ENCODE measurements at places on chromosomes 11 and 22.

DNA sequence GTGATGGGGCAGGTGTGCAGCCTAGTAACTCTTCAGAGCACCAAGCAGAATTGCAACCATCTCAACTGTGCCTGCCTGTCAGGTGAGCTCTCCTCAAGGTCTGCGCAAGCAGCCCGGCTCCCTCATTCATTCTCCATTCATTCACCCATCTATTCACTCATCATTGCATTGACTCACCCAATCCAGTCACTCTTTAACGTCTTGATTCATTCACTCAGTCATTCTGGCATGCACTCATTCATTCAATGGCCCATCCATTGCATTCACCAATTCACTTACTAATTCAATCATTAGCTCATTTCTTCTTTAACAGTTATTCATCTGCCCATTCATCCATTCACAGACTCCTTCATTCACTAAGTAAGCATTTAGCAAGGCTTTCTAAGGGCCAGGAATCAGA lies 111.8 kb downstream of the PDE2A start:
- DNase-seq = no peak

DNA sequence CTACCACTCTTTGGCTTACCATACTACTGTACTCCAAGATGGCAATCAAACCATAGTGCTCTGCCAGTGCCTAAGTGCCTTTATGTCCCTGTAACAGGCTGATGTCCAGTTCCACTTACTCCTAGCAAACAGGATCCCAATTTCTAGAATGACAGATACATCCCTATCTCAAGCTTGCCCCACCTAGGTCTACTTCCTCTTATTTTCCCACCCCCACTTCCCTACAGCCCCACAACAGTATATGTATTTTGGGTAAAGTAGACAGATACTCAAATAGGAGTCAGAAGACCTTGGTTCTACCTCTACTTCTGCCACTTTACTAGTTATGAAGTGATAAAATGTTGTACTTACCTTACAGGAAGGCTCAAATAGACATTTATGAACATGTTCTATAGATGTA lies 24.1 kb downstream of the SIK3 start:
- no peak for DNase-seq

DNA sequence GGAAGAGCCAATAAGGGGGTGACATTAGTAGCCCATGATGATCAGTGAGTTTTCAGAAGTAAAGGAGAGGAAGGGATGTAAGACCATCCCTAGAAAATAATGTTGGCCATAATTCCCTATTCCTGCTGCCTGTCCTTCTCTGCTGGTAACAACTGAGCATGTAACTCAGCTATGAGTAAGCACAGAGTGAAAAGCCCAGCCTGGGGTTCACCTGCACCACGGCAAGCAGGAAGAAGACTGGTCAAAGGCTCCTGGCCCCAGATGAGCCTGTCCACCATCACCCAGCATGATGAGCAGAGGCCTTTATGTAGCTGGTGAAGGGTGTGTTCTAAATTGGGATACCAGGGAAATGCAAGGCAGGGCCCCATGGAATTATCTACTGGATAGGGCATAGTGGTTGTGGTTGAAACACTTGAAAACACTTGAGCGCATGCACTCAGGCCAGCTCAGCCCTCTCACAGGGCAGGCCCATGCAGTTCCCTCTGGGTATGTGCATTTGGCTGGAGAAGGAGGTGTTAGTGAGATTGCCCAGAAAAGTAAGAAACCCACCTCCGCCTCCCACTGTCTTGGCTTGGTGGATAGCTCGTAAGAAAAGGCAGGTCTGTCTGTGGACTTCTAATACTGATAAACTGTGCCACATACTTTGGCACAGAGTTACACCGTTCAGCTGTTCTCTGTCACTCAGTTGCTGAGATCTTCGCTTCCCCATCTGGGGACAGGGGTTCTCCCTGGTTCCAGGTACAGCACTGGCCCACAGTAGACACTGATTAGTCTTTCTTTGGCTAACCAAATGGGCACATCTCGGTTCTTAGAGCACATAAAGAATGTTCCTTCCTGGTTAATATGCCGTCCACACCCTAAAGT lies 86.8 kb downstream of the AMOTL1 start:
- DNase-seq = no peak

- no peak for DNase-seq
These were observed 4.6 kb upstream of the KCNJ5 start for GRCh38 chr11:128886406-128887124.

DNA sequence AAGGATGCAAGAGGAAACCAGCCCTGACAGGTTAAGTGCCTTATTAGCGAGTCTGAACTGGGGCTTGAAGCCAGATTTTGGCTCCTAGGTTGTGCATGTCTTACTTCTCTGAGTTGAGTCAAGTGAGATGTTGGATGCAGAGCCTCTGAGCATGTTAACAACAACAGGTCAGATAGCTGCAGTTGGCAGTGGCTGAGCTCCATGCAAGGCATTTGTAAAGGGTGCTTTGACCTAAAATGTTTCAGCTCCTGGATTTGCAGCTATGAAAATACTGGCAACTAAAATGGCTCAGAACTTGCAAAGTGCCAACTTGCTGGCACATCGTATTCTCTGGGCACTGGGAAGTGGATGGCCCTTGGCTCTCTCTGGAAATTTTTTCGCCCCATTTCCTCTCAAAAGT lies 16.4 kb upstream of the CSRP3 start:
- no peak for DNase-seq

- no peak for DNase-seq
These were observed 11.2 kb upstream of the RBM4B start for GRCh38 chr11:66688561-66689534.

DNA sequence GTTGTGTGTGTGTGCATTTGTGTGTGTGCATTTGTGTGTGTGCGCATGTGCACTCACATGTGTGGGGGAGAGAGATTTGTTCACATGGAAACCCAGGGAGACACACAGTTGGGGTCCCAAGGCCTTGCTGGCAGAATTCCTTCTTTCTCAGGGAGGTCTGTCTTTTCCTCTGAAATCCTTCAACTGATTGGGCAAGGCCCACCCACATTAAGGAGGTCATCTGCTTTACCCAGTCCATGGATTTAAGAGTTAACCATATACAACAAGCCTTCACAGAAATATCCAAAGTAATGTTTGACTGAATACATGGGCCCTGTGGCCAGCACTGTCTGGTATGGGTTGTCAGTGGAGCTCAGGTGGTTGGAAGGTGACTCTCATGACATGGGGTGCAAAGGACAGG lies 641.4 kb downstream of the BRD1 start:
- no peak for DNase-seq

Data from mammary epithelial cell (primary cell).